Breast epithelium (tissue), 4 donors: ENCODE measurements at places on chromosomes 4 and X.

GRCh38 chrX:103464072-103464773 is 55.1 kb downstream of the RAB40A start:
- peak overlapping the region; percentile 26 for H3K4me3 ChIP-seq
- DNase-seq = no peak
- no peaks in the 10 kb centered on the region for H3K36me3 ChIP-seq
- H3K4me1 ChIP-seq = no peaks in the 10 kb centered on the region

- H3K36me3 ChIP-seq = no peaks in the 10 kb centered on the region
- no peaks in the 10 kb centered on the region for H3K4me1 ChIP-seq
- H3K4me3 ChIP-seq = no peak overlapping the region
- DNase-seq = no peak
- no peaks in the 10 kb centered on the region for H3K27me3 ChIP-seq
These were observed 25.3 kb upstream of the GBA3 start for GRCh38 chr4:22667332-22667940.

DNA sequence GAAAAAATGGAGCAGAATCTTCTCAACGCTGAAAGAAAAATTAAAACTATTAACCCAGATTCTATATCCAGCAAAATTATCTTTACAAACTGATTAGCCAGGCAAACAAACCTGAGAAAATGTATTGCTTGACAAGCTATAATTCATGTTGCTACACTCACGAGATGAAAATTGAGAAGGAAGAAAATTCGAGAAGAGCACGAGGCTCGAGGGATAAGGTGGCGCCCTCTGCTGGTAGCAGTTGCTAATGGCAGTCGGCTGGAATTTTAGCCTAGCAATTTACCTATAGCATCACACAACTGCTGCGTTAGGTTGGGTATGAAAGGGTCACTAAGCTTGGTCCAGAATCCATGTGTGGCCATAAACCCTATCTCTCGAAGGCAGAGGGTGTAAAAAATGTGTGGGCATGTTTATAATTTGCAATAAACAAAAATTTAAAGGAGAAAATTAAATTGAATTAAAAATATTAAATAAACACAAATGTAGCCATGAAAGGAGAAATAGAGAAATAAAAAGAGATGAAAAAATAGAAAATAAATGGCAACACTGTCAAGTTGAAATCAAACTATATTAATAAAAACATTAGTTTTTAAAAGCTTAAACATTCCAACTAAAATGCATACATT is 126.6 kb downstream of the PPP4R3C start:
- DNase-seq = no peak
- no peak overlapping the region for H3K27ac ChIP-seq
- H3K27me3 ChIP-seq = no peaks in the 10 kb centered on the region
- peaks cover 6% of the 10 kb centered on the region for H3K36me3 ChIP-seq

GRCh38 chr4:87241336-87241735 is 20.9 kb upstream of the KLHL8 start:
- H3K4me3 ChIP-seq = no peak overlapping the region
- H3K27me3 ChIP-seq = no peaks in the 10 kb centered on the region
- H3K27ac ChIP-seq = no peak overlapping the region
- no peaks in the 10 kb centered on the region for H3K36me3 ChIP-seq
- DNase-seq = no peak

- H3K4me1 ChIP-seq = no peaks in the 10 kb centered on the region
- H3K27me3 ChIP-seq = no peaks in the 10 kb centered on the region
- no peak for DNase-seq
These were observed 805.8 kb upstream of the PABPC4L start for GRCh38 chr4:135007400-135007799.

DNA sequence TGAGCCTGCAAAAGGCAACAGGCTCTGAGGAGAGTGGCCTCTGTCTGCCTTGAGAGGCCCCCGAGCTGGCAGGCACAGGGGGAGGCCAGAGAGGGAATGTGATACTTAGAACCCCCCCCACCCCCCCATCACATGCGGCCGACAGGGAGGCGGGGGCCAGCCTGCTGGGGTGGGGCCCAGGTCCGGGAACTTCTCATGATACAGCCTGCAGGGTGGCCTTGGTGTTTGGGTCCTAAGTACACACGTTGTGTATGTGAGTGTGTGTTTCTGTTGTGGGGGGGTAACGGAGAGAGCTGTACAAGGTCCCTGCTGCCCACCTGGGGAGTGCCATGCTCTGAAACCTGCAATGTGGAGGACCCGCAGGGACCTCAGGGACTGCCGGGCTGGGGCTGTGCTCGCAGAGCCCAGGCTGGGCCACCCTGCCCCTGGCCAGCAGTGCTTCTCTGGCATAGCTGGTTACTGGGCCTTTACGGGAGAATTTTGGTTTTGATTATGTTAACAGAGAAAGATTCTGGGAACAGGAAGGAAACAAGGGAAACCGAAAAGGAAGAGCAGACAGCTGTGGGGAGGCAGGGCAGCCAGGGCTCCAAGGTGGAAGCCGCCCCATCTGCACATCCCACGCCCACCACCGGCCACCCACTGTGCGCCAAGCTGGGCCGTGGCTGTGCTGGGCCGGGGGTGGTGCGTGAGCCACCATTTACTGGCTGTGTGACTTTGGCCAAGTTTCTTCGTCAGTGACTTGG is 19.9 kb downstream of the SH3BP2 start:
- peak overlapping the region; percentile 90 for H3K27ac ChIP-seq
- peaks cover 4% of the 10 kb centered on the region for H3K4me1 ChIP-seq
- no peaks in the 10 kb centered on the region for H3K36me3 ChIP-seq
- DNase-seq = no peak

DNA sequence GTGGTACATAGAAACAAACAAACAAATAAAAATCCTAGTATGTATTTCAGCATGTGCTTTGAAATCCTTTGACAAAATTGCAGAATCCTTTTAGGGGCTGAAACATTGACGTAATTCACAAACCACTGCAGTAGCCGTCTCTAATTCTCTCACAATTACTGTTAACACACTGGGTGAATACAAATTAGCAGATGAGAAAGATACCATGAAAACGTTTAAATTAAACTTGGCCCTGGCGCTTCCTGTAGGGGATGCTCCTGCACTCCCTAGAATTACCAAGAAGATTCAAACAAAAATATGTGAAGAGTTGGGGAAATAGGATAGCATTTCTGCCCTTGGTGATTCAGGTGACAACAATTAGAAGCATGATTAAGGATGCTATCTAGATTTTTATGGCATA is 772.5 kb upstream of the PRKX start:
- no peak for DNase-seq
- H3K27me3 ChIP-seq = no peaks in the 10 kb centered on the region
- no peak overlapping the region for H3K27ac ChIP-seq

DNA sequence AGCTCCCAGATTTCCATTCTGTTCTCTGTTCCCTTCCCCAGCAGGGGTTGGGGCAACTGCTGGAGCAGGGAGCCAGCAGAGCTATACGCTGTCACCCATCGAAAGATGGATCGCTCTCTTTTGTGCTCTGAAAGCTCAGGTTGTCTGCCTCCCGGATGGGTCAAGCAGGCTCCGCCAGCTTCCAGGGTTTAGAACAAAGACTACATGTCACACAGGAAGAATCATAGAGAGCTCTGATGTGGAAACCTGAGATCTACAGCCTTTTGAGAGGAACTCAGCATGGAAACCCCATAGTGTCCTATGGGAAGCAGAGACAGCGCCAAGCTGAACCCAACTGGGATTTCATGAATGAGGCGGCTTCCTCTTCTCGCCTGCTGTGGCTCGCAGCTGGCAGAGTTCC is 205.4 kb downstream of the HS3ST1 start:
- H3K4me3 ChIP-seq = no peak overlapping the region
- no peaks in the 10 kb centered on the region for H3K4me1 ChIP-seq
- no peaks in the 10 kb centered on the region for H3K27me3 ChIP-seq
- H3K36me3 ChIP-seq = no peaks in the 10 kb centered on the region
- no peak for DNase-seq

DNA sequence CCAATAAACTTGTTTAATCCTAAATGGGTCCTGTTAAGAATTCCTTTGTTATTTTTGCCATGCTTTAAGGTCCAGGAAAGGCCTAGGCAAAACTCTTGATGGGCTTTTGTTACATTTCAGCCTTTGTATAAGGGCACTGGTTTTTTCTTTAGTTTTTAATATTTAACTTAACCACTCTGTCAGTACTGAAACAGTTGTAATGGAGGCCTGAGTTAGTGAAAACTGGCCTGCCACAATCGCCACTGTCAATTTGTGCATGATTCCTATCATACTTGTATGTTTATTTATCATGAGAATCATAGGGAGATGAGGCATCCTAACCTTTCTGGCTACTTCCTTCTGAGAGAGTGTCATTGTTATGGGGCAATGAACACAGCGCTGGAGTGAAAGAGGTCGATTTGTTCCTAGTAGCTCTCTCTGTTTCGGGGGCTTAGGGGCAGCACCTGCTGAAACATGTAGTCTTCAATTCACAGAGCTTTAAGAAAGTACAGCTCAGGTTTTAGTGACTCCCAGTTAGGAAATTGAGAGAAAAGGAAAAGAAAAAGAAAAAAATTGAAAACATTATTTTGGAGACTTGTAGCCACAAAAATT is 393.8 kb upstream of the FSTL5 start:
- H3K36me3 ChIP-seq = no peaks in the 10 kb centered on the region
- H3K4me1 ChIP-seq = no peaks in the 10 kb centered on the region
- no peak for DNase-seq
- H3K27ac ChIP-seq = no peak overlapping the region

DNA sequence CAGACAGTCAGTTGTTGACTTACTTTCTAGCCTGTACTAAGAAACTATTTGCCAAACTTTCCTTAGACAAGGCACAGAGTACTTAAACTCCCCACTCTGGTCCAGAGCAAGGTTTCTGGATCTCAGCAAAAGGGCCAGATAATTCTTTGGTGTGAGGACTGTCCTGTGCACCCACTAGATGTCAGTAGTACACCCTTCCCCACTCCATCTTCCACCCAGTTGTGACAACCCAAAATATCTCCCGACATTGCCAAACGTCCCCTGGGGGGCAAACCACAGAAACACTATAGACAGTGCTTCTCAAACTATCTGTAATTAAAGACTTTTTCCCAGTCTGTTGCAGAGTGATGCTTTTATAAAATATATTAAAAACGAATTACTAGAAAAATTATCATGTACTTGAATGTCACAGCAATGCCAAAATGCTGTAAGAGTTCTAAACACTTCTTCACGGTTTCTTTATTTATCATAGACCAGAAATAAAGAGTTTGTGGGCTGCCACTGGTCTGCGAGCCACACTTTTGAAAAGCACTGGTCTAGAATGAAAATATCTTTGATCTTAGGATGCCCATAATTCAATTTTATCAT is 203.5 kb downstream of the PRDM5 start:
- no peak overlapping the region for H3K27ac ChIP-seq
- no peak overlapping the region for H3K4me3 ChIP-seq
- H3K36me3 ChIP-seq = no peaks in the 10 kb centered on the region
- H3K4me1 ChIP-seq = no peaks in the 10 kb centered on the region
- DNase-seq = no peak

DNA sequence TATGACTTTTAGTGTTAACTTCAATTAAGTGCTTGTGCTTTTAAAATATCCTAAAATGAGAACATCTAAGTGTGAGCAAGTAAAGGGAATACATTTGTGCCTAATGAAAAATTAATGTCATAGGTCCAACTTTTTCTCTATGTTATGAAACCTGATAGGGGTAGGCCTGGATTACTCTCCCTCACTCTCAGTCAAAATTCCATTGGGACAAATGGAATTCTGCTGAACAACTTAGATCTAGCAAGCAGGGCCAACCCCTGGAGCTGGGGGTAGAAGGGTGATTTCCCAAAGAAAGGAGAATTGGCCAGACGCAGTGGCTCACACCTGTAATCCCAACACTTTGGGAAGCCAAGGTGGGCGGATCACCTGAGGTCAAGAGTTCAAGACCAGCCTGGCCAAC is 67.4 kb downstream of the EDNRA start:
- H3K36me3 ChIP-seq = no peaks in the 10 kb centered on the region
- no peaks in the 10 kb centered on the region for H3K27me3 ChIP-seq
- H3K27ac ChIP-seq = no peak overlapping the region
- no peak for DNase-seq

- no peak overlapping the region for H3K27ac ChIP-seq
- no peaks in the 10 kb centered on the region for H3K4me1 ChIP-seq
- H3K4me3 ChIP-seq = no peak overlapping the region
- peaks cover 20% of the 10 kb centered on the region for H3K27me3 ChIP-seq
- no peaks in the 10 kb centered on the region for H3K36me3 ChIP-seq
These were observed 66.4 kb downstream of the HPRT1 start for GRCh38 chrX:134526399-134526798.

GRCh38 chr4:112173593-112174558 is 28.6 kb downstream of the FAM241A start:
- no peak overlapping the region for H3K4me3 ChIP-seq
- H3K36me3 ChIP-seq = no peaks in the 10 kb centered on the region
- H3K27me3 ChIP-seq = no peaks in the 10 kb centered on the region
- H3K27ac ChIP-seq = no peak overlapping the region
- H3K4me1 ChIP-seq = no peaks in the 10 kb centered on the region
- DNase-seq = no peak

DNA sequence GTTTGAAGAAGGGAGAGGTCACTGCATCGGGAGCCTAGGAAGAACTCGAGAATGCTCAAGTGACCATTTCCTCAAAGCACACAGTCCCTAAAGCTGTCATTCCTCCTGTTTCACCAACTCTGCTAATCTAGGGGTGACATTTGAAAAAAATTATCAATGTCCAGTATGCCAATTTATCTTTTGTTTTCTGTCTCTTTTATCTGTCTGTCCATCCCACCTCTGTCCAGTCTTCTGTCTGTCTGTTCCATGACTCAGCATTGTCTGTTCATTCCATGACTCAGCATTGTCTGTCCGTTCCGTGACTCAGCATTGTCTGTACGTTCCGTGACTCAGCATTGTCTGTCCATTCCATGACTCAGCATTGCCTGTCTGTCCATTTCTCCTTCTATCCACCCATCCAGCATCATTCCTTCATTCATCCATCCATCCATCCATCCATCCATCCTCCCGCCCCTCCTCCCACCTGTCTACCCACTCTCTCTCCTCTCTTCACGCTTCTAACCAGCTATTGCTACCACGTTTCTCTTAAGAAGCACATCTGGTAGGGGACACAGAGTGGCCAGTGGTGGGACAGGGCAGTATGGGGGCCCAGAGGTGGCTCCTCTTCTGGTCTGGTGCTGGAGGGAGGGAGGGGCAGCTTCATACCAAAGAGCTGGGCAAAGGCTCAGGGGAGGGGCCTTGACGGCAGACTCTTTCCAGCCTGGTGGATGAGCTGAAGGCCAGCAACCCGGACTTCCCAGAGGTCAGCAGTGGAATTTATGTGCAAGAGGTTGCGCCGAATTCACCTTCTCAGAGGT is 34.1 kb downstream of the HTRA3 start:
- peaks cover 4% of the 10 kb centered on the region for H3K4me1 ChIP-seq
- DNase-seq = peak; percentile 19
- no peak overlapping the region for H3K27ac ChIP-seq
- no peak overlapping the region for H3K4me3 ChIP-seq
- no peaks in the 10 kb centered on the region for H3K36me3 ChIP-seq
- no peaks in the 10 kb centered on the region for H3K27me3 ChIP-seq
